ENCODE measurements at places on chromosomes 7 and 10.

DNA sequence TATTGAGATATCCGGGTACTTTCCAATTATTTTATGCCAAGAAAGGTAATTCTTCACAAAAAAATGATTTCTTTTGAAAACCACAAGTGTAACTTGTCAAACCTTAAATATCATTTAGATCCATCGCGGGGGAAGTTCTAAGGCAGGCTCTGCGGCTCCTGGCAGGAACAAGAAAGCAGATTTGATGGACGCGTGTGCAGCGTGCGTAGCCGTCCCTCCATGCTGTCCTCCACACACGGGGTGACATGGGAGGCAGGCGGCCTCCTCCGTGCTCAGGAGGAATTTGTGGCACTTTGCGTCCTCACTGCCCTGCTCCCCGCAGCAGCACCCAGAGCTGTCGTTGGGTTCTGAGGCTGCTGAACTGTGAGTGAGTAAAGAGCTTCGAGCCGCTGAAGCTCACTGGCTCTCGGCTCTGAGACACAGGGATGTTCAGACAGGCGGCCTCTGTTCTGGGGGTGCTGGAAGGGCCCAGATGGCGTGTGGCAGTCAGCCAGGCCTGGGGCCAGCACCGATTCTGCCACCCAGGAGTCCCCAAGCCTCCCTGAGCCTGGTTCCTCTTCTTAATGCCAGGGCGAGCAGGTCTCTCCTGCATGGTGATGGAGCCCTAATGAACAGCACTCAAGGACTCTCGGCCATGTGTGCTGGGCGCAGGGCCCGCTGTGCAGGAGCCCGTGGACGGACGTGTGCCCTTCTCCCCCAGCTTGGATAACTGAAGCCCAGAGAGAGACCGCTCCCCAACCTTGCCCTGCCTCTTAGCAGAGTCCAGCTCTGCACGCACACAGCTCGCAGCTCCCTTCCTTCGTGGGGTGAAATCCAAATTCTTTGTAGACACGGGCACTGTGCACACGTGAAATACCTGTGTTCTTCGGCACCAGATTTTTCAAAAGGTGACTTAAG, 185.4 kb upstream of the SHH start:
- DNase-seq, result peak; percentile 45

DNA sequence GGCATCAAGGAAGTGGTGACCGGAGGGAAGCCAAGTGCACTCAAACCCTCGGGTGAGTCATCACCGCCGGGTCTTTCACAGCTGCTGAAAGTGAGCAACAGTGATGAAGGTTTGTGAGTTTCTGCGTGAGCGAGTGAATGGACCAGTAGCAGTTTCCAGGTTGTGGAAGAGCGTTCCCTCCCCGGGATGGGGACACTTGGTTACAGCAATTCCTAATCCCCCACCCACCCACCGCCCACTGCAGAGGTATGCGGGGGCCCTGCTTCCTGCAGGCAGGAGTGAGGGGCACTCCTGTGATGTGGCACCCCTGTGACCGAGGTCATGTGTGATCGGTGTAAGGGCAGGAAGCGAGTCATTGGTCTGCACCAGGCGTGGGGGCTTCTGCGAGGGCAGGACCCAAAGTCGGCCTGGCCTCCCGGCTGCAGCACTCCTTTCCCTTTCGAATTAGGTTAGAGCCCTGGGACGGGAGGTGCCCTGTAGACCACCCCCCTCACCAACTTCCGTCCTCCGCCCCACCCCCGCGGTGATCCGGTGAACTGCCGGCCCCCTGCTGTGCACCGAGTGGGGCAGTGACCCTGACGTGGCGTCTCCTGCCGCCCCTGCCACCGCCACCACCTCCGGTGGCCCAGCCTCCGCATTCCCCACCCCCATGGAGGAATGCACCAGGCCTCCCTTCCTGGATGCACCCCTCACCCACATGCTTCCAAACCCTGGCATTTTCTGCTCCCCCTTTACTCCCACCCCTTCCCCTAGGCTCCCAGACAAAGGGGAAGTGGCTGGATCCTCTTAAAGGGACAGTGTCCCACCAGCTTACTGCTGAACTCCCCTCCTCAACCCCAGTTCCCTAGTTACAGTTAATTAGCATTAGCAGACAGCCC, 10.9 kb downstream of the LIMK1 start:
- DNase-seq, result peak; percentile 90

DNA sequence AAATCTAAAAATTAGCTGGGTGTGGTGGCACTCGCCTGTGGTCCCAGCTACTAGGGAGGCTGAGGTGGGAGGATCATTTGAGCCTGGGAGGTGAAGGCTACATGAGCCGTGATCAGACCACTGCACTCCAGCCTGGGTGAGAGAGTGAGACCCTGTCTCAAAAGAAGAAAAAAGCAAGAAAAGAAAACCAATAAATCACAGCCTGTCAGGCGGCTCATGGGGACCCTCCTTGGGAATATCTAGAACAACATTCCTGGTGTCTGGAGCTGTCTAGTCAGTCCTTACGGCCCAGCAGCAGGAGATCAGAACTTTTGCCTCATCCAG, 130.6 kb upstream of the TNRC18 start:
- no peak for DNase-seq

DNA sequence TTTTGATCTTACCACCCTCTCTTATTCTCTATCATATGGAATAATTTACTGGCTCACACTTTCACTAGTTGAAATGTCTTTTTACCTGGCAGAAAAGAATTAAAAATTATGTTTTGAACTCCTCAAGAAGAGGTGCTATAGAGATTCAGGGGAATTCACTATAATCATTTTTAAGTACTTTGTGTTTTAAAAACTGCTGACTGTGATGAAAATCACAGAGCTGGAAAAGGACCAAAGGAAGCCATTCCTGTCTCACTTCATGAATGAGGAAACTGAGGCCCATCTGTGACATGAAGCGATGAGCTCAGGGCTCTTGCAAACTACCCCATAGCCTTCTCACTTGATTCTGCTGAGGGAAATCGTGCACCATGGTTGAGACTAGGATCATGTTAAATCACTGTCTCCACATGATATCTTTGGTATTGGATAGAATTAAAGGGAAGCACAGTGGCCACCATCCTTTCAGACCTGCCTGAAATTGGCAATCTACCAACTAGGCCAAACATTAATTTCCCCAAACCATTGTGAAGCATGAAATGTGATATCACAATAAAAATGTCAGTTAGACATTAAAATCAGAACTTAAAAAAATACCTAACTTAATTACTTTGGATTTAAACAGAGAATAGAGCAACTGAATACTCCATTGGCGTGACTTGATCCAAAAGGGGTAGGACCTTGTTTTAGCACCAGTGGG, 141.0 kb downstream of the FZD1 start:
- no peak for DNase-seq

DNA sequence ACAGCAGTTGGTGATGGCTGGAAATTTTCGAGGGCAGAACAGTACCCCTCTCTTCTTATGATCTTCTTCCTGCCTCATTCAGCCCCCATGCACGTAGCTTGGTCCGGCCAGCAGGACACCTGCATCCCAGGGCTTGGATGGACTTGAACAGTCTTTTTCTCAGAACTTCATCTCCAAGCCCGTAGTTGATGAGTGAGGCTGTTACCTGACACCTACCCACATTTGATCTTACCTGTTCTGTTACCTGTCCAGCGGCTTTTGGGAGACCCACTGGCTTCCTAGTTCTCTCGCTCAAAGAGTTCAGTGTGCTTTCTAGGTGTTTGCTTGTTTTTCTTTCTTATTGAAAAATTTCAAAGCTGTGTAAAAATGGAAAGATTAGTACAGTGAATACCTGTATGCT, 212.2 kb downstream of the CUX1 start:
- DNase-seq, result no peak

GRCh38 chr10:124724279-124725027, 19.7 kb downstream of the FAM53B start:
- DNase-seq, result no peak

DNA sequence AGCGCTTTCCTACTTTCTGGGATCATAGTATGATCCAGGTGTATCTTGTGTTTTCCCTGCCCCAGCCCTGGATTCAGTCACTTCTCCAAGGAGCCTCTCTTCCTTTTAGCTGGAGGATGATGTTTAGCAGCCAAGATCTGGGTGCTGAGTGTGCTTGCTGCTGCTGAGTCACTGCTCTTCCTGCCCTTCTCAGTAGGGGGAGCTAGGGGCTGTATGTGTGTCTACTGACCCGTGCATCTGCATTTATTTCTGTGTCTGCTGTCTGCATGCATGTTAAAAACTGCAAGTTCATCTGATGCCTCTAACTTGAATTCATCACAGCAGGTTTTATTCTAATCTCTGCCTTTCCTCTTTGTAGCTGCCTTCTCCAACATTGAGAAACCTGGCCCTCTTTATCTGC, 31.6 kb downstream of the MGMT start:
- no peak for DNase-seq

DNA sequence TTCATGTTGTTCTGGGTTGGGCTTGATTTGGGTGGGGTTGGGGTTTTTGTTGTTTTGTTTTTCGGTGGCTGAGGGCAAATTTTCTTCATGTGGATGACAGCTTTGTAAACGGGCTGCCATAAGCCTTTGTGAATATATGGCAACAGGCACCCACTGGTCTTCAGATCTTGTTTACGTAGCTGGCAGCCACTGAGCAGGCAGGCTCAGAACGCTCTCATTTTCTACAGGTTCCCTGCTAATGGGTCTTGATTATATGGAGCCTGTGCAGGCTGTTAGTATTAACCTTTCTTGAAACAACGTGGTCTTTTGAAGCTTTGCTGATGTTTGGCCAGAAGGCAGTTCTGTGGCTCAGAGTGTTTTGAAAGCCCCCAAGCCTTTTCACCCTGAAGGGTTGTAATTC, 199.7 kb downstream of the TNS3 start:
- no peak for DNase-seq

GRCh38 chr10:70742537-70743429, 42.4 kb downstream of the TBATA start:
- no peak for DNase-seq

DNA sequence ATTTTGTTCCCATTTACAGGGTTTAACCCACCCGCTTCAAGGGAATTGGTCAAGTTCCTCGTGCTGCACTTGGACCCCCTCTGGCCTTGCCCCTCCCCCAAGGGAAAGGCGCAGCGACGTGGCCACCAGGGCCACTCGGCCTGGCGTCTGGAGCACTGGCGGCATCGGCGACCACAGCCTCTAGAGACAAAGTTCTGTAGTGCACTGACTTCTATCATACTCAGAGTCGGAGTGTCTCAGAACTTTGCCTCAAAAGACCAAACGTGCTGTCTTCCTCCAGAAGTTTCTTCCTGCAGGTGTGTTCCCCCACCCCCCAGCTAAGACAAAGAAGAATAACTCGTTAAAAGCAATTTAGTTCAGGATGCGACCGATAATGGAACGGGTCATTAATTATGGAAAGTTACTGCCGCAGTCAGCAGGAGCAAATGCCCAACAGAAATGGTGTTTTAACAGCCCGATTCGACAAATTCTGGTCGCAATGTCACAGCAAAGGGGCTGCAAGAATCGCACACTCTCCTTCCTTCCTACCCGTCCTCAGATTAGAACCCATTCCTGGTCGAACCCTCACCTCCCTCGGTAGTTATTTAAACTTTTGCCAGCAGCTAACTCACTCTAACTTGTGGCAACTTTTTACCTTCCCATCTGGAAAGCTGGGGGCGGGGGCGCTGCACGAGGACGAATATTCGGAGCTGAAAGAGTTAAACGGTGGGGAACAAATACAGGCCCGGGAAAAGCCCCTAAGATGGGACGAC, 202.1 kb upstream of the NFE2L3 start:
- DNase-seq, result no peak

GRCh38 chr7:121376979-121377378, 19.1 kb downstream of the FAM3C start:
- DNase-seq, result no peak

GRCh38 chr7:139959718-139960117, 103.0 kb downstream of the PARP12 start:
- no peak for DNase-seq

GRCh38 chr7:85733169-85733915, 546.5 kb upstream of the SEMA3D start:
- DNase-seq, result no peak

DNA sequence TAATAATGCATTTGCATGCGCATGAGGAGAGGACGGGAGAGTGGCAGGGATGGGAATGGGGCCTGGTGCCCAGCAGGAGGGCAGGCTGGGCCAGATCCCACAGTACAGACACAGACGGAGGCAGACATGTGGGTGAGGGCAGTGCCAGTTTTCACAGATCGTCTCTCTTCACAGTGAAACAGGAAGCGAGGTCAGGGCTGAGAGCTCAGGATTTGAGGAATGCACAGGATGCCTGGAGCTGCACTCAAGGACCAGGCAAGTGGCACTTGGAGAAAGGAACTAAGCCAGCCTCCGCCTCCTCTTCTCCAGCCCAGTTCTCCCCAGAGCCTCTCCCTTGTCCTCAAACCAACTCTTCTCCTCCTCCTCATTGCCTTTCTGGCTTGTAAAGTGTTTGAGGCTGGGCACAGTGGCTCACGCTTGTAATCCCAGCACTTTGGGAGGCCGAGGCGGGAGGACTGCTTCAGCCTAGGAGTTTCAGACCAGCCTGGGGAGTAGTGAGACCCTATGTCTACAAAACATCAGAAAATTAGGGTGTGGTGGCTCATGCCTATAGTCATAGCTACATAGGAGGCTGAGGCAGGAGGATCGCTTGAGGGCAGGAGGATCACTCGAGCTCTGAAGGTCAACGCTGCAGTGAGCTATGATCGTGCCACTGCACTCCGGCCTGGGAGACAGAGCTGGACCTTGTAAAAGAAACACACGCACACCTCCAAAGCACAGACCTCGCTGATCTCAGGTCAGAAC, 115.2 kb downstream of the HIP1 start:
- no peak for DNase-seq

- no peak for DNase-seq
Measured at GRCh38 chr7:128858380-128859231, 4.0 kb upstream of the ATP6V1F start.

DNA sequence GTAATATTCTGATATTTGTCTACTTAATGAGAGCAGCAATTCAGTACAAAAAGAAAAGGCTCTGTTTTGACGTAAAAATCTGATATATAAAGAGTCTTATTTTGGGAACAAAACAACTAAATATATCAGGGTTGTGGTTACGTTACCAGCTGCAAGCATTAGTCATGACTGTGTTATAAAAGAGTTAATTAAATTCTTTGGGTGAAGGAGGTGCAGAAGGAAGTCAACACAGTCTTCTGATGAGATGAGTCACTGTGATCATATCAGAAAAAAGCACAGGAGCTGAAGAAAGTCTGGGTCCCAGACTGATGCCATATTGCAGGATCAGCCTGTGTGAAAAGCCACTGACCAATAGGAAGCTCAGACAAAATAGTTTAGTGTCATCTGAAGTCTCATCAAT, 234.3 kb upstream of the TEX47 start:
- peak; percentile 7 for DNase-seq

- no peak for DNase-seq
Measured at GRCh38 chr7:77520261-77520660, 16.8 kb upstream of the PTPN12 start.

GRCh38 chr10:44199267-44199666, 185.6 kb downstream of the CXCL12 start:
- no peak for DNase-seq
